Fibroblast of lung (primary cell): ENCODE measurements at places on chromosomes 1 and 21. TPM values are rescaled to one million over a fixed set of nuclear protein-coding genes. Genes with fewer than 3 reads are reported as not detected.
A peak's percentile ranks its signal among the peaks of the same experiment; 100 is the strongest.

Gene RAB42
- total RNA-seq: 4.1 and 5.8 TPM in 2 replicates

Gene PLA2G2F
- not detected in 2 replicates for total RNA-seq

Gene PCP4L1
- total RNA-seq: not detected in 2 replicates

Gene AHCTF1
- total RNA-seq: 22.3 and 30.6 TPM in 2 replicates

Gene KCNC4
- total RNA-seq: 0.51 and 0.66 TPM in 2 replicates

Gene RGS16
- total RNA-seq: 0.33 and 0.77 TPM in 2 replicates

Gene CLCA4
- total RNA-seq: not detected in 2 replicates

Gene MEF2D
- total RNA-seq: 4.6 and 9.9 TPM in 2 replicates

Gene TP73
- not detected in 2 replicates for total RNA-seq

Gene SYCP1
- not detected in 2 replicates for total RNA-seq

DNA sequence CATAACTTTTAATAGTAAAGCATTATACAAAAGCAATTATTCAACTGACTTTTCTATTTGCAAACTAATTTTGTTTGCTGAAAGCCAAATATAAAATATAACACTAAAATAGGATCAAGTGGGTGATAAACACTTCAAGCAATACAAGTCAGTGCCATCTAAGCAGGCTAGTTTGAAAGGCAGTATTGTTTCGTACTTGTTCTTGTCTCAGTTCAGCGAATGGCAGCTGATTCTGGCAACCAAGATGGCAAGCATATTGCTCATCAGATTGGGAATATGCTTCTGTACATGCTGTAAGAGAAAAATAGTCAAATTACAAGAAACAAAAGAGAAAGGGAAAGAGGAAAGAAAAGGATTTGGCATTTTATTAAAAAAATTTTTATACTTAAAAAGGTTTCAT, 7.5 kb downstream of the TMEM59 start:
- DNase-seq: no peak

DNA sequence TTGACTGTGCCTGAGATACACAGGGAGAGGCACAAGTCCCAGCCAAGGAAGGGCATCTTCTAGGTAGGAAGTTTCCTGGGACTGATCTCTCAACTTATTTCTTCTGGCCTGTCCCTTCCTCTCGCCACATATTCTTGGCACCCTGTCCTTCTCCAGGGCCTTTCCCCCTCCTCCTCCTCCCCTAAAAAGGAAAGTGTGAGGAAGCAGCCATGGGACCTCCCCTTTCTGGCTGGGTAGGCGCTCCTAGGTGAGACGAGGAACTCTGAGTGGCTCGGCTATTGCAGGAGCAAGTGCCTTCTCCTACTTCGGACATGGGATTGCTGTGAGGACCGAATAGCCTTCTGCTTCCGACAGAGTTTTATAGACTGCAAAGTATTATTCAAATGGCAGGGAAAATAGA, 15.5 kb upstream of the MTARC2 start:
- DNase-seq: no peak

DNA sequence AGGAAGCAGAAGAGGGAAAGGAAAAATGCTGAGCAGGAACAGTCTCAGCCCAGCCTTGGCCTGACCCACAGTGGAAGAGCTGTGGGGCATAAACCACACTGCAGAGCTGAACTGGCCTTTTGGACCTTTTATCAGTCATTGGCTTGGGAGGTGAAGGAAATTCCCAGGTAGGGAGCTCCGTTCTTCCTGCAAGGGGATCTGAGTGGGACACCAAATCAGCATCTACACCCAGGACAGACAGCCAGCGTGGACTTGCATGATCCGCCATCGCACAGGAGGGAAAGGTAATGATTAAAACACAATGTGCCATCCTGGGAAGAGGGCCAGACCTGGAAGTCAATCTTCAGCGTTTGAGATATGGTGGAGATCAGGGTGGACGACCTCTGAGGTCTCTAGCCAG, 1.2 kb upstream of the MTFR1L start:
- DNase-seq: no peak

DNA sequence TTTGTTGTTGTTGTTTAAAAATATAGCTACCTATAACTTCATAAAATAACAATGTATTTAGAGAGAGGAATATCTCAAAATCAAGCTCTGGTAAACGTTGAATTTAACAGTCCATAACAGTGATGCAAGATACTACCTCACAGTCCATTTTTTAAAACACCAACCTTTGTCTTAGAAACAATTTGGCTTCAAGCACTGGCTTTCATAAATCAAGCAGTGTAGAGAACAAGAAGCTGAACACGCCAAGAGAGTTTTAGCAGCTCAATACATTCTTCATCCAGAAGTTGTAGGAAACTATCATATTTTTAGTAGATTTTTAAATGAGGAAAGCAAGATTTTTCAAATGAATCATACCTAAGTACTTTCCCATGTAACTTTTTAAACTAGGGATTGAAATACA, 334.3 kb upstream of the ADAMTS5 start:
- peak; percentile 90 for DNase-seq

GRCh38 chr1:163203561-163203960, 845 bp upstream of the RGS5 start:
- peak; percentile 14 for DNase-seq

DNA sequence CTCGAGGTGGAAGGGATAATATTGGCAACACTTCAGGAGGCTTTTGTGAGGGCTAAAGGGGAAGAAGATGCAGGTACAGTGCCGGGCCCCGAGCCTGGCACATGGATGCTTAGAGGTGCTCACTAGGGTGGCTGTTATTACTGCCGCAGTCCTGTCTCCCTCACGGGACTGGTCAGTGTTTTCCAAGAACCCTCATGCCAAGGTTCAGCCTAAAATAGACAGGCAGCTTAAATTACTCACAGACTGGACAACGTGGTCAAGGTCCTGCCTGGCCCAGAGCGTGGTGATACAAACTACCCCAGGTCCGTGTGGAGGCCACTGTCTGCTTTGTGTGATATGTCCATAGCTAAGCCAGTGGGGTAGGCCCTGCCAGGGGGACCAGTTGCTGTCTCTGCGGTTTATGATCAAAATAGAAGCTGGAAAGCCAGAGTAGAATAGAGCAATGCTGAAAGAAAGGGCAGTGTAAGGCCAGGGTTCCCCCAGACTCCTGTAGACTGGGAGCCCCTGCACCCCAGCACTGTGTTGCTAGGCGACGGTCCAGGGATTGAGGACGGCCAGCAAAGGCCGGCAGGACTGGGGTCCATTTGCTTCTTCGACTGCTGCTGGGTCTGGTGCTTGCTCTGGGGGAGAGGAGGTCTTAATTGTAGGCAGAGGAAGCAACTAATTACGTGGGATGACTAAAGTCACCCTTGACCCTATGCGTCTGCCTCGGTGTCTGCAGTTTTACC, 36.1 kb downstream of the ELAPOR1 start:
- no peak for DNase-seq

DNA sequence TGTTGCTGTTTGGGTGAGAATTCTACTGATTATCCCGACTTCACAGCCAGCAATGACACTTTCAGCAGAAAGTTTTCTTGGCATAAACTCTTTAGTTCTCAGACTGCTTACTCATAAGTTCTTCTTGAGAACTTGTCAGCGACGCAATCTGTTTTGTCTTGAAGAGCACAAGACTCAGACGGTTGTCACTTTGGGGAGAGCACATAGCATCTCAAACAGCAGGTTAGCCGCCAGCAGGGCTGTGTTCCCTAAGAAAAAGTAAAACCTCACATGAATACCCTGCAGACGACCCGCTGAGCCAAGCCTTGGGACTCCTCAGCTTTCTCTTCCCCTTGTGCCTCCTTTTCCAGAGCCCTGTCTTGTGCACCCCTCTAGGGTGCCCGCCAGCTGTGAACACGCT, 11.4 kb downstream of the AGMAT start:
- peak; percentile 12 for DNase-seq

DNA sequence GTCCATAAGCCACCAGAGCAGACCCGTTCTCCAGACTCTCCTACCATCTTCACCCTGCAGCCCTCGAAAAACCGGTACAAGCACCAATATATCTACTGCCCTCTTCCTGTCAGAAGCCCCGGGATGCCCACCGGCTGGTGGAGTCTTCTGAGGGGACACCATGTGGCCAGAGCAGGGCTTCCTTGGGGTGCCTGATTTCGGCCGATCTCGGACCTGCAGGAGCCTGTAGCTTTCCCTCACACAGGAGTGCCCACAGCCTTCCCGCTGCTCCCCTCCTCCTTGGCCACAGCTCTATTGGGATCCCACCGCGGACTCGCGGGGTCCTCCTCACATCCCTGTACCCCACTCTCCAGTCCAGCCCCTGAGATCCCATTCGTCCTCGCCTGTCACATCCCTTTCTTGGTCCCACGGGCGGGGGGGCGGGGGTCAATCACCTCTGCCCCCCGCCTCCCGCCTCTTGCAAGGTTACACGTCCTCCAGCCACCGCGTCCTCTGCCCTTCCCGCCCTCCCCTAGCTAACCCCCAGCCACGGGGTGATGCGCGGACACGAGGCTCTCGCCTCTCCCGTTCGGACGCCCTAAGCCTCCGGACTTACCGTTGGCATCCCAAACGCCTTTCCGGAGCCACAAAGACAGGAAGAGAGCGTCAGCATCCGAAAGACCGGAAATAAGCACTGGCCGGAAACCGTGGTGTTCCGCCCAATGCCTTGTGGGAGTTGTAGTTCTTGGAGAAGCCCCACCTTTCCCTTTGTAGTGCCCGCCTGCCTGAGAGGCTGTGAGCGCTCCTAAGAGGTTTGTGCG, at the start of gene SSR2:
TSS of gene SSR2 (minus strand) at position 659 of the 800 bp plus-strand sequence. CDS start 784 bp downstream, outside the sequence.
- DNase-seq: peak; percentile 92

- no peak for DNase-seq
These were observed 4.1 kb downstream of the EFHD2 start for GRCh38 chr1:15413563-15414444.

GRCh38 chr1:209756615-209757445, 977 bp downstream of the TRAF3IP3 start:
- no peak for DNase-seq

DNA sequence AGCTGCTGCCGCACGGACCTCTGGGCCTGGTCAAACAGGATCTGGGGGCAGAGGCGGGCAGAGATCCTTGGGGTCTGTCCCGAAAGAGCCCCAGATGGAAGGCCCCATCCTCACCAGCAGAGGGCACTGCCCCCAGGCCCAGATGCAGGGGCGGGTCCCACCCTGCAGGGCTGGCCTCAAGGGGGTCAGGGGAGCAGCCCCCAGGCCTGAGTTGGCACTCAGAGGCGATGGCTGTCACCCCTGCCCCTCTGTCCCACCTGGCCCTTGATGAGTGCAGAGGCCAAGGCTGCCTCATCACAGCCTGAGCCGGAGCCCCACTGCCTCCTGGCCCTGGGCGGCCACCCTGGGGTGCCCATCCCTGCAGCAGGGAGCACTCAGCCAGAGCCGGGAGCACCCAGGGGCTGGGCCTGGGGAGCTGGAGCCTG, 5.7 kb downstream of the ACAP3 start:
- DNase-seq: no peak

DNA sequence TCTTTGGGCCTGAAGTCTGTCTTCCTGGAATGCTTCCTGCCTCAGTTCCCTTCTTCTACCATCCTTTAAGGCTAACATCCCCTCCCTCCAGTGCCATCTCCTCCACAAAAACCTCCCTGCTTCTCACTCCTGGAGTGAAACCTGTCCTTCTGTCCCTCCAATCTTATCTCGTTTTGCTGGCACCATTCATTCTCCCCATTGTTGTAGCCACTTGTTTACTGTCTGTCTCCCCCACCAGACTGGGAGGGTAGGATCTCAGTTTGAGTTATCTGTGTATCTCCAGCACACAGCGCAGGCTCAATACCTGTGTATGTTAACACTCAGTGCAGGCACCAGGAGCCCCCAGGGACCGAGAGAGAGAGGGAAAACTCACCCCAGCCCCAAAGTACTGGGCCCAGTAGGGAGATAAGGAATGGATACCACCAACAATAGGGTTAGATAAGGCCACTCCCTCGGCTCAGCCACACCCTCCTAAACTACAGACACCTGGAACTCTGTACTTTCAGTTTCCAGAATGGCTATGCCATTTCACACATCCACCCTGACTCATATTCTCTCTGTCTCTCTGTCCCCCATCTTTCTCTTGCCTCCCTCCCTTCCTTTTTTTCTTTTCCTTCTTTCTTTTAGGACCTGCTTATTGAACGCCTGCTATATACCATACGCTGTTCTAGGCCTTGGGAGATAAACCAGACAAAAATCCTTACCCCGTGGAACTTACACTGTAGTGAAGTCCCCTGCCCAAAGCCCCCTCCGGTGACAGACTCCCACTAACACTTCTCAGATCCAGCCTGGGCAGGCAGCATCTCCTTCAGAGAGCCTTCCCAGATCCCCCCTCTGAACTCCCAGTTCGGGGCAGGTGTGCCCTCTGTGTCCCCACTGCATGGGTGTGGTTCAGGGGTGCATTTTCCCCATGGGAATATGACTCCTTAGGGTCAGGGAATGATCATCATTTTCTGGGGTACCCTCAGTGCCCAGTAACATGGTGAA, 3.3 kb upstream of the SSBP3 start:
- DNase-seq: no peak

- peak; percentile 88 for DNase-seq
These were observed 322.3 kb downstream of the DUSP10 start for GRCh38 chr1:221419513-221420095.

DNA sequence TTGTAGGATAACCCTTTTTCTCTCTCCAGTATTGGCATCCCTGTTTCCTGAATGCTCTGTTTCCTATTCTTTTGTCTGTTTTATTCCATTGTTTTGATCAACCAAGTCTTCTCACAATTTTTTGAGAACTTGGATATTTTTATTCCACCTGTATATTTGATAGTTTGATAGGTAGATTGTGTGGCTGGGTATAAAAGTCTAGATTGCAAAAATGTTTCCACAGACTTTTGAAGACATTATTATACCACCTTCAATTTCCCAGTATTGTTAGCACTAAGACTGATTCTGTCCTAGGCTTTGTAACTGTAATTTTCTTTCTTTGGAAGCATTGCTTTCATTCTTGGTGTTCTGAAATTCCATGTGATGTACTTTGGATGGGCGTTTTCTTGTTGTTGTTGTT, 9.6 kb upstream of the DNAJC11 start:
- DNase-seq: no peak

DNA sequence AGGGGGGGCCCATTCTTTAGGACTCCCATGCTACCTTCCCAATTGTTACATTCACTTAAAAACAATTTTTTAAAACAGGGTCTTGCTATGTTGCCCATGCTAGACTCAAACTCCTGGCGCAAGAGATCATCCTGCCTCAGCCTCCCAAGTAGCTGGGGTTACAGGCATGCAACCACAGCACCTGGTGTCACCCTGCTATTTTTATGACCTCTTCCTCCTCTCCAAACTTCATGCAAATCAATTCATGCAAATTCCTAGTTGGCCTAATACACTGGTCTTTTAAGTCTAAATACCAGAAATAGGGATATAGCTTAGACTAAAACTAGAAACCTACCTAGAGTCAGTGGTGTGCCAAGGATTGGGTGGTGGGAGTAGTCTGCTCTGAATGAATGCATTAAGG, 30.1 kb downstream of the CDKN2C start:
- DNase-seq: no peak

GRCh38 chr1:146029117-146029516, 7.6 kb upstream of the HJV start:
- DNase-seq: no peak

DNA sequence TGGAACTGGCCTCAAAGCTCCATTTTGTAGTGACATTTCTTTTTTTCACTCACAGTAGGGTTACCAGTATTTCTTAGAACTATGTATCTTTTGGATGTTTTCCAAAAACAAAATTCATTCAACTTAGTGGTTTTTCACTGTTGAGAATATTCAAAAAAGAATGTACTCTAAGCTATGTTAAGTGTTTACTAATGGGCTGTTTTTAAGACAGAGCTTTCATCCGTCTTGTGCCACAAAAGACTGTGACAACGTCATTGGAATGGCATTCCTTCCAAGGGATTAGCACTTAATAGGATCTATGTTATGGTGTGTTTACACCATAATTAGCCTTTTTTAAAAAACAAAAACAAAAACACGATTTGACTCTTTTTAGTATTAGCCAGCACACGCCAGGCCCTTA, 66.8 kb downstream of the TTC3 start:
- peak; percentile 77 for DNase-seq

- DNase-seq: no peak
These were observed 51.1 kb downstream of the KCNK1 start for GRCh38 chr1:233664804-233665574.

- peak; percentile 34 for DNase-seq
These were observed 36.0 kb downstream of the PABPC4 start for GRCh38 chr1:39540504-39541031.
